ENCODE measurements at places on chromosomes 4 and X. TPM values are rescaled to one million over a fixed set of nuclear protein-coding genes. Genes with fewer than 3 reads are reported as not detected.
A peak's percentile ranks its signal among the peaks of the same experiment; 100 is the strongest.

Gene METTL14
- 20.7 TPM for total RNA-seq

Gene RTL9
- 0.24 TPM for total RNA-seq

Gene XAGE3
- total RNA-seq: not detected

Gene COL4A6
- 3.6 TPM for total RNA-seq

Gene HMX1
- total RNA-seq: not detected

Gene IGFBP7
- total RNA-seq: 99.7 TPM

Gene RPS6KA6
- total RNA-seq: 0.83 TPM

Gene FGB
- total RNA-seq: not detected

DNA sequence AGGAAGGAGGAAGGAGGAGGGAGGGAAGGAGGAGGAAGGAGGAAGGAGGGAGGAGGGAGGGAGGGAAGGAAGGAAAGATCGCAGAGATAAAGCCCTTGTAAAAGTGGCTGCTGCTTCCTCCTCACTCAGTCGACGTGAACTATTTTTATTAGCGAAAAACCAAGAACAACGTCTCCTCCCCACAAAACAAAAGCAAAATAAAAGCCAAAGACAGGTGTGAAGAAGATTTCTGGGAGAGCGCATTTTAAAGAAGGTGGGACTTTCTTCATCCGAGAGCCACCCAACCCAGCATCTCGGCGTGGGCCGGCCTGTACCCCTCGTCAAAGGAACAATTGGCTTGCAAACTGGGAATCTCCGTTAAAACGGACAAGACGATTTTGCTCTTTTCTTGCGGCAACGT lies 40.7 kb upstream of the ASMTL start:
- H3K4me3 ChIP-seq: peak overlapping the region; percentile 42
- no peaks in the 10 kb centered on the region for H3K27me3 ChIP-seq
- no peak overlapping the region for H3K27ac ChIP-seq
- H3K4me1 ChIP-seq: no peaks in the 10 kb centered on the region
- no peaks in the 10 kb centered on the region for H3K36me3 ChIP-seq

GRCh38 chr4:181143250-181143854 lies 1099.8 kb upstream of the TENM3 start:
- H3K27ac ChIP-seq: no peak overlapping the region
- no peak overlapping the region for H3K4me3 ChIP-seq
- DNase-seq: peak; percentile 84
- H3K27me3 ChIP-seq: no peaks in the 10 kb centered on the region
- H3K4me1 ChIP-seq: no peaks in the 10 kb centered on the region
- no peaks in the 10 kb centered on the region for H3K36me3 ChIP-seq

- no peak overlapping the region for H3K4me3 ChIP-seq
- H3K4me1 ChIP-seq: no peaks in the 10 kb centered on the region
- no peak overlapping the region for H3K27ac ChIP-seq
These were observed 747.6 kb downstream of the PCDH7 start for GRCh38 chr4:31467781-31468180.

DNA sequence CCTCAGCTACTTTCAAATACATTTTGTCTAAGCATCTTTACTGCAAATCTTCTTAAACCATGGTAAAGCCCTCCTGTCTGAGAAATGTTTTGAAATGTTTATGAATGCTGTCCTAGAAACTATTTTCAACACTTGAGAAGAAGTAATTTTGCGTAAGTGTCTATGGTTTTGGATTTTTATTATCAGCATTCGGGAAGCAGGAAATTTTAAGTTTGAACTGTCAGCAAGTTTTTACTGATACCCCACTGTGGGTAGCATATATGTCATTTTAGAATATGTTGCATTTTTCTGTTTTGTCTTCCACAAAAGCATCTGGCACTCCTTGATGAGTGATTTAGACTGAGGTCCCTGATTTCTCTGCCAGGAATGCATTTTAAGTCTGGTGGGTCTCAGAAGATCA lies 302.4 kb upstream of the GIMD1 start:
- no peaks in the 10 kb centered on the region for H3K36me3 ChIP-seq
- no peaks in the 10 kb centered on the region for H3K27me3 ChIP-seq

DNA sequence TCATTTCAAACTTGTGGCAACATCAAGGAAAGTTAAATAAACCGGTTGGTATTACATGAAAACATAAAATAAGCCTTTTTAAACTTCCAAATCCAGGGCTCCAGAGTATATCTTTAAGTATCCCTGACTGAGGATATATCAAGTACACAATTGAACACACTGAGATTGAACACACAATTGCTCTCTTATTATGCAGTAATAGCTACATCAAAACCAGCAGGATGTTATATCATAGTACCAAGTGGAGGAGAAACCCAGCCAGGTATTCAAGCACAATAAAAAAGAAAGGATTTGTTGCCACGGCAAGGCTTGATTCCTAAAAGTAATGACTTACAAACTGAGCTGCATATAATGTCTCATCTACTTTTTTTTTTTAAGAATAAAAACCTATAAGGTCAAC lies 605.8 kb downstream of the SPOCK3 start:
- H3K27me3 ChIP-seq: no peaks in the 10 kb centered on the region
- H3K27ac ChIP-seq: no peak overlapping the region
- H3K4me1 ChIP-seq: no peaks in the 10 kb centered on the region

- peak overlapping the region; percentile 72 for H3K27ac ChIP-seq
- H3K4me1 ChIP-seq: peaks cover 29% of the 10 kb centered on the region
- H3K27me3 ChIP-seq: no peaks in the 10 kb centered on the region
- no peak for DNase-seq
These were observed 461.9 kb downstream of the SPRY1 start for GRCh38 chr4:123858465-123858864.

GRCh38 chr4:180542445-180543100 lies 1700.6 kb upstream of the TENM3 start:
- H3K4me3 ChIP-seq: no peak overlapping the region
- H3K4me1 ChIP-seq: no peaks in the 10 kb centered on the region
- DNase-seq: no peak
- H3K27ac ChIP-seq: no peak overlapping the region
- no peaks in the 10 kb centered on the region for H3K27me3 ChIP-seq
- no peaks in the 10 kb centered on the region for H3K36me3 ChIP-seq

- H3K27ac ChIP-seq: peak within 1 kb of the TSS; percentile 30
- DNase-seq: peak; percentile 93
- H3K27me3 ChIP-seq: peaks cover 12% of the 10 kb centered on the region
- peak within 1 kb of the TSS; percentile 73 for H3K4me3 ChIP-seq
These were observed at the start of gene EDA for GRCh38 chrX:69615779-69616456. EDA (plus strand) TSS chrX:69616113.

DNA sequence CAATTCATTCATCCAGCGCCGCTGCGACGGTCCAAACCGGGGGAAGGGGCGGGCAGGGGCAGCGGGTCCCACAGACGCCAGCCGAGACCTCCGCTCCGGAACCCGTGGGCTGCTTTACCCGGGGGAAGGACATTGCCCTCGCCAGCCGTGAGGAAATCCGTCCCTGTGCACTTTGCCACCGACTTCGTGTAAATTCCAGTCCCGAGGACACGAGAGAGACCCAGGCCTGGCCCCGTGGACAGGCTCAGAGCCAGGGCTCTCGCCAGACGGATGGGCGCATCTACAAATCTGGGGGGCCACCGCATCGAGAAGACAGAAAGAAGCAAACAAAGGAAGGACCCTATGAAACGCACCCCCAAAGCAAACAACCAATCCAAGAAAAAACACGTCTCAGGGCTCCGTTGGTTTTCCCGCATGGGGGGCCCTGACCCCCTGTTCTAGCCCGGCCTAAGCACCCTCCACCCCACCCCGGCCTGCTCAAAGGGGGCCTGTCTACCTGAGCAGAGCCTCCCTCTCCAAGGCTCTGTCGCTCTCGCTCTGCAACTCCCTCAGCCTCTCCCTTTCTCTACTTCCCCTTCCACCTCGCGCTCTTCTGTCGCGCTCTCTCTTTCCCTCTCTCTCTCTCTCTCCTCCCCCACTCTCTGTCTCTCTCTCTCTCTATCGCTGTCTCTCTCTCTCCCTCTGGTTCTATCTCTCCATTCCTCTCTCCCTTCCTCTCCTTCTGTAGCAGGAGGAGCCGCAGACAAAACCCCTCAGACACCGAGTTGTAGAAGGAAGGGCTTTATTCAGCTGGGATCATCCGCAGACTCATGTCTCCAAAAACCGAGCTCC lies 11.3 kb downstream of the FRG2 start:
- no peak overlapping the region for H3K4me3 ChIP-seq
- no peaks in the 10 kb centered on the region for H3K27me3 ChIP-seq
- no peak overlapping the region for H3K27ac ChIP-seq
- H3K36me3 ChIP-seq: no peaks in the 10 kb centered on the region
- H3K4me1 ChIP-seq: no peaks in the 10 kb centered on the region
- no peak for DNase-seq

DNA sequence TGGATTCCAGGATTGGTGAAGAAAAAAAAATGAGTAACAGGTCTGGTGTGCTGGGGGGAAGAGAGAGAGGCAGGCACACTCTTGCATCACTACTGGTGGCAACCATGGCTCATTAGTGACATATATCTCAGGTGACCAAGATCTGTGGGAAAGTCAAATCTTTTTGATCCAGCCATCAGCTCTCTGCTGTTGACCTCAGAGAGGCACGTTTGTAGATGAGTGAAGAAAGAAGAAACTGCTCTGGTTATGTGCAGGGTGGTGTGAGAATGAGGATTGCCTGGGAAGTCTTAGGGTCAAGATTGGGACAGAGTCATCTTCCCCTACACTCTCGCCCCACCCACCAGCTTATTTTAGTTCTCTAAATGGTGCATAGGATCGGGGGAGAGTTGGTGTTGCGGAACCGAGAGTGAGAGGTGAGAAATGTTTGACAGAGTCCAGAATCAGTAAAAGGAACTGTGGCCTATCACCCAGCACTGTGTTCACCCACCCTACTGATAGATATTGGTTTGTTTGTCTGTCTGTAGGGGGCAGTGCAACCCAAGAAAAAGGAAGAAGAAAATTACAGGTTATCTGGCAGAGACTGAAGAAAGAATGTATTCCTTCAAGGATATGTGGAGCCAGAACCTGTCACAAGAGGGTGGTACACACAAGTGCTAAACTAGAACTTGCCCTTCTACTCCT lies 21.9 kb downstream of the ARMCX6 start:
- no peak for DNase-seq
- H3K27ac ChIP-seq: no peak overlapping the region
- H3K27me3 ChIP-seq: no peaks in the 10 kb centered on the region
- no peaks in the 10 kb centered on the region for H3K36me3 ChIP-seq
- no peak overlapping the region for H3K4me3 ChIP-seq

GRCh38 chr4:128286474-128287058 lies 1.0 kb downstream of the PGRMC2 start:
- no peaks in the 10 kb centered on the region for H3K36me3 ChIP-seq
- peaks cover 36% of the 10 kb centered on the region for H3K4me1 ChIP-seq
- H3K27ac ChIP-seq: peak overlapping the region; percentile 95
- no peak for DNase-seq
- no peaks in the 10 kb centered on the region for H3K27me3 ChIP-seq

GRCh38 chr4:121675715-121676114 lies 21.1 kb downstream of the ANXA5 start:
- no peak overlapping the region for H3K27ac ChIP-seq
- no peaks in the 10 kb centered on the region for H3K27me3 ChIP-seq
- DNase-seq: no peak
- peaks cover 93% of the 10 kb centered on the region for H3K36me3 ChIP-seq

GRCh38 chr4:93660036-93660435 lies 168.5 kb upstream of the ATOH1 start:
- no peak overlapping the region for H3K4me3 ChIP-seq
- no peak overlapping the region for H3K27ac ChIP-seq
- H3K4me1 ChIP-seq: no peaks in the 10 kb centered on the region
- H3K36me3 ChIP-seq: no peaks in the 10 kb centered on the region
- no peaks in the 10 kb centered on the region for H3K27me3 ChIP-seq

GRCh38 chr4:26779674-26780073 lies 81.0 kb upstream of the STIM2 start:
- no peak for DNase-seq
- H3K4me3 ChIP-seq: no peak overlapping the region
- no peaks in the 10 kb centered on the region for H3K36me3 ChIP-seq
- H3K27ac ChIP-seq: no peak overlapping the region
- H3K4me1 ChIP-seq: no peaks in the 10 kb centered on the region

- H3K27me3 ChIP-seq: no peaks in the 10 kb centered on the region
- no peaks in the 10 kb centered on the region for H3K36me3 ChIP-seq
- H3K4me1 ChIP-seq: peaks cover 4% of the 10 kb centered on the region
These were observed 1.4 kb downstream of the INTU start for GRCh38 chr4:127634181-127634580.

- H3K27ac ChIP-seq: no peak overlapping the region
- no peak overlapping the region for H3K4me3 ChIP-seq
- H3K4me1 ChIP-seq: no peaks in the 10 kb centered on the region
- no peak for DNase-seq
- H3K27me3 ChIP-seq: no peaks in the 10 kb centered on the region
These were observed 37.2 kb upstream of the GPR78 start for GRCh38 chr4:8542776-8543525.
